Posterior vena cava (tissue), 2 donors: ENCODE measurements at places on chromosomes 7 and 10. TPM values are rescaled to one million over a fixed set of nuclear protein-coding genes. Genes with fewer than 3 reads are reported as not detected.

DNA sequence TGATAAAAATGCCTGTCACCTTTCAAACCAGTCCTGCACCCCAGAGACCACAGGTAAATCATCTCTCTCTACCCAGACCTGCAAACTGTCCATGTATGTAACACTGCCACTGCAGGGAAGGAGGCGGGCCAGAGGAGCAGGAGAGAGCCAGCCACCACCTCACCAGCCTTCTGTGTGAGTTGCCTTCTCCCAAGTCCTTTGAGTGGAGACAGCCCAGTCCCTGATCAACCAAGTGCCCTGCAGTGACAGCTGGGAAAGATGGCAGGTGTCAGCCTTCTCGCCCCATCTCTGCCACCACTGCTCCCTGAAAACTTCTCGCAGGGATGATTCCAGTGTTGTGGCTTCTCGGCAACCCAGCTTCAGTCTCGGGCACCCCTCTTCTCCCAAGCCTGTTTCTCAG lies 42.4 kb downstream of the MTURN start:
- no peak for DNase-seq

DNA sequence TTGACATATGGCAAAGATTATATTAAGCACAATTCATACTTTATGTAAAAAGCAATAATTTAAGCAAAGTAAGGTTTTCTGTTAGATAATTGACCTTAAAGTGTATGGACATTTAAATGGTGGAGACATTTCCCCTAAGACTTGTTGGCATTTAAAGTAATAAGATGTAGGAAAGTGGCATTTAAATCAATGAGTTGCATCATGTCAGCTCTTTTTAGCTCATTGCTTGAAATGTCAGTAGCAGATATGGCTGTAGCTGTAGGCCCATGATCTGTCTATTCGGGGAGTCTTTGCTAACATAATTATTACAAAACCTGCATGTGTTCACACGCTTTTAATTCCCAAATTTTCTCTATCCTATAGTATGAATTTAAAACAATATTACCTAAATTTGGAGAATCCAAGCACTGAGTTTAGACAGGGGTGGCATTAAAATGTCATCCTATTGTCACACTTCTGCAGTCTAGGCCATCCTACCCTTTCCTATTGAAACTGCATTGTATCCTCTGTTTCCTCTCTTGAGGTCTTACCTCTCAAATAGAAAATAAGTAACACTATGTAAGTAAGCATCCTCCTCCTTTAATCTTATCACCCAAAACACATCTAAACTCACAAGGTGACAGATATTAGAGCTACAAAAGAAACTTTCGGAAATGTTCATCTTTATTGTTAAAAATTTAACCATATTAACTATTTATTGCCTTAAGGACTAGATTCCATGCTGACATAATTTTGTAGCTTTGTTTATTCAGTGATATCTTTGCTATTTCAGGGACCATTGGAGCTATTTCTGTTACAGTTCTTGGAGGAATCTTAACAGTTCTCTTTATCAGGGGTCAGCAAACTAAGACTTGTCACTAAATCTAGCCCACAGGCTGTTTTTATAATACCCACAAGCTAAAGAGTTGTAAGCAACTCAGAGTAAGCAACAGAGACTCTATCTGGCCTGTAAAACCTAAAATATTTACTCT lies 91.2 kb downstream of the LCOR start:
- DNase-seq = no peak

DNA sequence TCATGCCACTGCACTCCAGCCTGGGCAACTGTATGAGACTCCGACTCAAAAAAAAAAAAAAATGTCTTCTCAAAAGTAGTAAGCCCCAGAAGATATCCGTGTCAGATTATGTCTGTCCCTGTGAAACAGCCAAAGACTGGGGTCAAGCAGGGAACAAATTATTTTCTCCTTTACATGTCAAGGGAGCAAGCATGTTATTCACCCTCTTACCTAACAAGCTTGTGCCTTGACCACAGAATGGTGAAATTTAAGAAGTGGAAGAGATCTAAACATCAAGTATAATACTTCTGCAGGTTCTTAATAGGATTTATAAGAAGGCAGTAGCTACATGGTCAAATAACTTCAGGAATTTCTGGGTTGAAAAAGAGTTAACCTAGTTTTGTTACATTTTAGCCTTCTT lies 187.9 kb downstream of the ZNF365 start:
- no peak for DNase-seq

- DNase-seq = no peak
These were observed 177.2 kb downstream of the FANK1 start for GRCh38 chr10:126073606-126074005.

GRCh38 chr10:78458983-78459638 lies 425.4 kb downstream of the RPS24 start:
- no peak for DNase-seq

DNA sequence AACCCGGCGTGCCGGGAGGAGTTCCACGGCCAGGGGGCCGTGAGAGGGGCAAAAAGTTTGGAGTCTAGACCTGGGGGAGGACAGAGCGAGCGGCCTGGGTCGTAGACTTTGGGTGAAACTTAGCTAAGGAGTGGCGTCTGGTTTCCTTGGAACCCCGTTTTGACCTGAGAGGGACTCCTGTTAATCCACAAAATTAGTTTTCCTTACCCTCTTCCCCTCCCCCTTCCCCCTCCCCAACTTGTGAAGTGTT lies 574 bp downstream of the MARCHF5 start:
- no peak for DNase-seq

- DNase-seq = no peak
These were observed 21.3 kb downstream of the SLC25A28 start for GRCh38 chr10:99598781-99599509.

DNA sequence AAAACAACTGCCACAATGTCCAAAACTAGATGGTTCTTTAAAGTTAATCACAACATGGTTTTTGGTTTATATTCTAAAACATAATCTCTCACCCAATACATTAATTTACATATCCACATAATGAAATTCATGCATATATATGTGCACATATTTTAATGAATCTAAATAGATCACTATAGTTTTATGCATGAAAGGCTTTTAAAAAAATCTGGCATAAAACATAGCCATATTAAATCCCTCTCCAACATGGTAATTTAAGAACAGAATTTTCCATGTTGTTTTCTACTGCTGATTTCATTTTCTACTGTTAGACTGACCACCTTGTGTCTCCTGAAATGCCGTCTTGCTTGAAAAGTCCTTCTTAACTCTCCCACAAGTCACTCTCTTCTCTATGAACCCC lies 196.1 kb upstream of the AOAH start:
- DNase-seq = no peak

- DNase-seq = no peak
These were observed 696.3 kb upstream of the C7orf33 start for GRCh38 chr7:147894271-147894670.

DNA sequence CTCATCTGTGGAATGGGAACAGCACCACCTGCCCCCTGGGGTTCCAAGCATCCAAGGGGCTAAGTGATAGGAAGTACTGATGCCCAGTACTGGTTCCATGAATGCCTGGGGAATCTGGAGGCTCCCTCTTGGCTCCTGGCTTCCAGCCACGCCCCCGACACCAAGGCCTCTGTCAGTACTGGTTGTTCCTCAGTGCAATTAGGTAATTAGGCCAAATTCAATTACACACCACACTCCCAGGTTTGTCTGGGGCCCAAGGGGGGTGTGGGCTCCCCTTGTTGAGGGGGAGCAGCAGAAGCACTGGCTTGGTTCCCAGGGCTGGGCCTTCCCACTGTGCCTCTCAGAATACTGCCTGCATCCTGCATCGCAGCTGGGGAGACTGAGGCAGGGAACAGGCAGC lies 114.4 kb upstream of the PPIF start:
- DNase-seq = no peak

DNA sequence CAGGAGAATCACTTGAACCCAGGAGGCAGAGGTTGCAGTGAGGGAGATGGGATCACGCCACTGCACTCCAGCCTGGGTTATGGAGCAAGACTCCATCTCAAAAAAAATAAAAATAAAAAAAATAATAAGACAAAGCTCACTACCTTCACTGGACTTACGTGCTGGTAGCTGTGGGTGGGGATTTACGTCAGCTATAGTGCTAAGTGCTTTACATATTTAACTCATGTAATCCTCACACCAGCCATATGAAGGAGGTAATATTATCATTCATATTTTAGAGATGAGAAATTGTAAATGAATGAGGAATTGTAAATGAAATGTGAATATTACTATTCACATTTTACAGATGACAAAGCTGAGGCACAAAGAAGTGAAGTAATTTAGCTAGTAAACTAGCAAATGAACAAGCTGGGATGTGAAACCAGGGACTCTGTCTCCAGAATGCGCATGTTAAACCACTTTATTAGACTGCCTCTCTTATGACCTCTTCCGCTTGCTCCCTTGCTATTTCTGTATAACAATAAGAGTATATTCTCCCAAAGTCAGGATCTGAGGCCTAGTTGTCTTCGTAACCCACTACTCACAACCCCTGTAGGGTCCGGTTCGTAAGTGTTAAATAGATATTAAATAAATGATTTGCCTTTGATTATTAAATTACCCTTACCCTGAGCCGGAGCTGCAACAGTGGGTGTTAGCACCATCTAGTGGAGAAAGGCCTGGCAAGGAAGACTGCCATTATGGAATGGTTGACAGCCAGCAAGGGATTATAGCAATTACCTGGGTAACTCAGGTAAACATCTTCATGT lies 70.2 kb downstream of the HTR7 start:
- no peak for DNase-seq

- DNase-seq = no peak
These were observed 411.8 kb downstream of the SDK1 start for GRCh38 chr7:3712841-3713240.

- DNase-seq = no peak
These were observed 60.8 kb downstream of the DLG5 start for GRCh38 chr10:77865580-77866324.

DNA sequence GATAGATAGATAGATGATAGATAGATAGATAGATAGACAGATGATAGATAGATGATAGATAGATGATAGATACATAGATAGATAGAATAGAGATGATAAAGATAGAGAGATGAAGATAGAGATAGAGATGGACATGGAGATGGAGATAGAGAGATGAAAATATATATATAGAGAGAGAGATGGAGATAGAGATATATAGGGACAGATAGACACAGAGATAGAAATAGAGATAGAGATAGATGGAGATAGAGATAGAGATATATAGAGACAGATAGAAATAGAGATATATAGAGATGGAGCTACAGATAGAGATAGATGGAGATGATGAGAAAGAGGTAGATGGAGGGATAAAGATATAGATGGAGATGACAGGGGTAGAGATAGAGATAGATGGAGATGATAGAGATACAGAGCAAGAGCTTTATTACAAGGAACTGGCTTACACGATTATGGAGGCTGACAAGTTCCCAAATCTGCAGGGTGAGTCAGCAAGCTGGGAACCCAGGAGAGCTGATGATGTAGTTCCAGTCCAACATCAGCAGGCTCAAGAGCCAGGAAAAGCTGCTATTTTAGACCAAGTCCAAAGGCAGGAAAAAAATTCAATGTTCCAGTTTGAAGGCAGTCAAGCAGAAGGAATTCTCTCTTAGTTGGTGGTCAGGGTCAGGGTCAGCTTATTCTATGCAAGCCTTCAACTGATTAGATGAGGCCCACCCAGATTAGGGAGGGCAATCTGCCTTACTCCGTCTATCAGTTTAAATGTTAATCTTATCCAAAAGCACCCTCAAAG lies 37.1 kb downstream of the CAV1 start:
- DNase-seq = no peak

DNA sequence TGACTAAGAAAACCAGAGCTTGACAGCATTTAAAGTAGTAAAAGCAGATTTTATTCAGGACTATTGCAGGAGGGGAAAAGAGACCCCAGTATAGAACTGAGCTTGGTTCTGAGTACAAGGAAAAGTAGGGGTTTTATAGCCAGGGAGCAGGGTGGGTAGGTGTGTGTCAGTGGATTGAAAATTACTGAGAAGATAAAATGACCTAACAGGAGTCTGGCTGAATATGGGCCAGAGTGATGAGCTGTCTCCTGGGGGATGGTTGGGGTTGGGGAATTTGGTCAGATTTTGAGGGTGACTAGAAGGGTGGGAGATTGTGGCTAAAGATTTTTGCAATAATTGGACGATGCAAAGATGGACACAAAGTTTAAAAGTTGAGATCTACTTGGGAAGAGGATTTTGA lies 114.0 kb downstream of the ST7 start:
- DNase-seq = no peak

Gene ANKRD1
- 3.5 TPM for total RNA-seq

Gene BLNK
- 4.1 TPM for total RNA-seq
